Left renal cortex interstitium (tissue), 4 donors: ENCODE measurements at places on chromosomes 3 and 15.

GRCh38 chr15:59553879-59554735 is 57.5 kb upstream of the GCNT3 start:
- no peak for DNase-seq

- no peak for DNase-seq
These were observed 76.4 kb downstream of the FNDC3B start for GRCh38 chr3:172115787-172116186.

GRCh38 chr3:49553324-49553691 is 969 bp upstream of the BSN start:
- DNase-seq = no peak

GRCh38 chr3:9659849-9660248 is 10.5 kb downstream of the MTMR14 start:
- DNase-seq = no peak

DNA sequence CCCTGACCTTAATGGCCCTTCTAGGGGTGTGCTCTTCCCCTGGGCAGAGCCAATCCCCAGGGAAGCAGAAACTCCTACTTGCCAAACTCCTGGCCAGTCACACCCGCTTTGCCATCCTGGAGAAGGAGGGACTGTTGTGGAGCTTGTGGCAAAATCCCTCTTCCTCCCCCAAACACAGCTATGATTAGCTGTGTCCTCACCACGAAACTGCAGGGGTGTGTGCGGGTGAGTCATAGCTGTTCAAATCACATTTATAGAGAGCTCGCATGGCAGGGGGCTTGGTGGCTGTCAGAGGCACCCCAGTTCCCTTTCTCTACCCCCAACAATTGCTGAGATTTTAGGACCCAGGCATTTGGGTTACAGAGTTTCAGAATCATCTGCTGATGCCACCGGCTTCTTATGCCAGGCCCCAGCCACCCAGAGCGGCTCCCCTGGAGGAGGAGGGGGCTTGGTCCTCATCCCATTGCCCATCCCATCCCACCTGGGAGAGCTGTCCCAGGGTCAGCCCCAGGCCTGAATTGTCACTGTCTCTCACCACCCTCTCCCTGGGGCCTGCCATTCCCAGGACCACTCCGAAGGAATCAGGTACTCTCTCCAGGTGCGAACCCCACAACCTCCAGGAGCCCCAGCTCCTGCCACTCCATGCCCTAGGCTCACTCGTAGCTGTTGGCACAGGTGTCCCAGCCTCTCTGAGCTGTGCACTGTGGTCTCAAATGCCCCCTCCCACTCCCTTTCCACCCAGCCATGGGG is 28.8 kb upstream of the MAGEF1 start:
- DNase-seq = no peak

DNA sequence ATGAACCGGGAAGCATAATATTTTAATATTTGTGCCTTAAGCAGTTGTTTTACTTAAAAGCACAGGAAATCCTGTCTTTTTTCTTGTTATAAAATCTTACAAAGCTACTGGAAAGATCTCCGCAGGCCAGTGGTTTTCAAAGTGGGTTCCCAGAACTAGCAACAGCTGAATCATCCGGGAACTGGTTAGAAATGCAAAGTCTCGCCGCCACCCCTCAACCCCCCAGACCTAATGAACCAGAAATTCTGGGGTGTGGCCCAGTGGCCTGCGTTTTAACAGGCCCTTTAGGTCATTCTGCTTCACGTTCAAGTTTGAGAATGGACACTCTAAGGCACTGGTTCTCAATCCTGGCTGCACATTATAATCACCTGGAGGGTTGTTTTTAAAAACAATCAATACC is 74.7 kb downstream of the PDZRN3 start:
- DNase-seq = no peak

GRCh38 chr3:72041076-72041475 is 256.1 kb upstream of the PROK2 start:
- no peak for DNase-seq

- no peak for DNase-seq
These were observed 1.3 kb upstream of the TWF2 start for GRCh38 chr3:52240059-52240885.

DNA sequence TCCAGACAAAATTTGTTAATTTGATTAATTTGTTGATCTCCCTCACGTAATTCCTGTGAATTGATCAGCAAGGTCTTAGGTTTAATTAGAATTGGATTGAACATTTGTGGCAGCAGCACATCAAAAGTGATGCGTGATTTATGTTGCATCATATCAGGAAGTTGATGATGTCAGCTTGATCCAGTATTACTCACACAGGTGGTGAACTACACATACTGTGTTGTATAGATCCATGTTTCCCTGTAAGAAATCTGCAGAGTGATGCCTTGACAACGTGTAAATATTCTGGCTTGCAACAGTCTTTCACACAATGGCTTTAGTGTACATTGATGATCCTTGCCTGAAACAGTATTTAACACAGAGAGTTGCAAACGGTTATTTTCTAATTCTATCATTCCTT is 200.4 kb downstream of the ADAMTSL3 start:
- DNase-seq = no peak

GRCh38 chr3:173826416-173826815 is 428.9 kb downstream of the NLGN1 start:
- no peak for DNase-seq

- DNase-seq = no peak
These were observed 328.5 kb downstream of the RBMS3 start for GRCh38 chr3:29609328-29609811.

- DNase-seq = no peak
These were observed 34.5 kb downstream of the TBL1XR1 start for GRCh38 chr3:177162742-177163141.

DNA sequence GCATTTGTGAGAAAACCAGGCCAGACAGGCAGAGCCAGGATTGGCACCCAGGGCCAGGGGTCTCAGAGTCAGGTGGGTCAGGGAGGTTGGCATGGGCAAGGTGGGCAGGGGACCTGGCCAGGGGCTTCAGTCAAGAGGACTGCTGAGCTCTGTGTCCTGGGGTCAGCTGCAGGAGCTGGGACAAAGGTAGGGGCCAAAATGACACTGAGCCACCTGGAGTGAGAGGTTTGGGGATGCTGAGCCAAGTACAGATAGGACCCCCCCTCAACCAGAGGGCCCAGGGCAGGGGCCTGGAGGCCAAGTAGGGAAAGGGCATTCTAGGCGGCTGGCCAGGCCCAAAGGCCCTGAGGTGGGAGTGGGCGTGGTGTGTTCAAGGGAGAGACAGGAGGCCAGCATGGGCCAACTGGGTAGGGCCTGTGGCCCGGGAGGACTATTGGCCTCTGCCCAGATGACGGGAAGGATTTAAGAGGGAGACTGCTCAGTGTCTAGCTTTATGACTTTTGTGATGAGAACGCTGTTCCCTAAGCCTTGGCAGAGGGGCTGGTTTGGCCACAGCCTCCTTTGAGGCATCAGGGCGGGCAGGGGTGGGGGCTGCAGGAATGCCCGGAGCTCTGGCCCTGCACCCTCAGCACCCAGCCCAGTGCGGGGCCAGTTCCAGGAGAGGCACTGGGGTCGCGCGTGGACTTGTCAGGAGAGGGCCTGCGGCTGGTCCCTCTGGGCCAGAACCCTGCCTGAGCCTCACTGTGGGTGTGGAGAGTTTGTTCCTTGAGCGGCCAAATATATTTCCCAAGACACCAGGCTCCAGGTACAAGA is 3.1 kb downstream of the CFAP100 start:
- DNase-seq = no peak

- no peak for DNase-seq
These were observed 173.8 kb upstream of the THBS1 start for GRCh38 chr15:39407116-39407515.

- DNase-seq = no peak
These were observed 3.2 kb upstream of the ANKRD63 start for GRCh38 chr15:40286061-40286532.

DNA sequence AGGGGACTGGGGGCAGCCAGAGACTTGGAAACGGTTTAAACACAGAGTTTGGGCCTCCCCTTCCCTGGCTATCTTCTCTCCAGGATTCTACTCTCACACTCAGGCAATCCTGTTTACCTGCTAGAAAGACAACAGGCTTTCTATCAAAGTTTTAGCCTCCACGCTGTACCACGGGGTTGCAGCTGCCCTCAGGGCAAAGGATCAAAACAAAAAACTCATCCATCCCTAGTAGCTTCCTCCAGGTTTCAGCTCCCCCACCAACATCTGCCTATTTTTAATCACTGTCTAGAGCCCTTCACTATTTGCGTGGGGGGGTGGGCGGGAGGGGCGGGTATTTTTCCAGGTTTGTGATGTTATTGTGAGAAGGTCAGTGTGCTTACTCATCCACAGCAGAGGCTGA is 286.8 kb upstream of the TRIM42 start:
- DNase-seq = no peak

DNA sequence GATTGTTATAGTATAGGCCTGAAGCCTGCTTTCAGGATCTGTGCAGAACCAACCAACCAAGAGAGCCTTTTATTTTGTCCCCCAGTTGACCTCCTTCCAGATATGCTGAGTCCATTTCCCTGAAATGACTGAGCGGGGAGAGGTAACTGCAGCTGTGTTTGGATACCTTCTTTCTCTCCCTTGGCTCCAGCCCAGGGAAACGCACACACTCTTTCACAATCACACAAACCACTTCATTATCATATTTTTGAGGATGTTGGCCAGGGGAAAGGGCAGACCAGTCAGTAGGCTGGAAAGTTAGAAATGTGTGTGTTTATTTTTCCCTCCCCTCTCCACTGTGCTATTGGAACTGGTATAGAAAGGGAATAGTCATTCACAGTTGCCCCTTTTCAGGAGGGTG is 417.7 kb upstream of the TBL1XR1 start:
- no peak for DNase-seq

- no peak for DNase-seq
These were observed 6.5 kb downstream of the A4GNT start for GRCh38 chr3:138125548-138126221.

DNA sequence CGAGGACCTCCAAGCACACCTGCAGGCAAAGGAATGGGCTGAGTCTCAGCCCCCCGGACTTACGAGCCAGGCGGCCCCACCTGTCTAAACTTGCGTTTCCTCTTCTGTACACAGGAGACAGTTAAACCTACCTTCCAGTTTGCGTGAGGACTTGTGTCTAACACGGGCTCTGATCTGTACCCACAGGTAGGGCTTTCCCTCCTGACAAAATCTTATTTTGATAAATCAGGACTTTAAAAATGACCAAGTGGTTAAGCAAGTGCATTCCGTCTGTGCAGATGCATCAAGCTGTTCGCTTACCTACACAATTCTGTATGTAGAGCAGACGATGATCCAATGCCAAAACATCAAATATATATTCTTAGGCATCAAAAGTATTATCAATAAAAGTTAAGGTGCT is 238.0 kb downstream of the XXYLT1 start:
- no peak for DNase-seq

DNA sequence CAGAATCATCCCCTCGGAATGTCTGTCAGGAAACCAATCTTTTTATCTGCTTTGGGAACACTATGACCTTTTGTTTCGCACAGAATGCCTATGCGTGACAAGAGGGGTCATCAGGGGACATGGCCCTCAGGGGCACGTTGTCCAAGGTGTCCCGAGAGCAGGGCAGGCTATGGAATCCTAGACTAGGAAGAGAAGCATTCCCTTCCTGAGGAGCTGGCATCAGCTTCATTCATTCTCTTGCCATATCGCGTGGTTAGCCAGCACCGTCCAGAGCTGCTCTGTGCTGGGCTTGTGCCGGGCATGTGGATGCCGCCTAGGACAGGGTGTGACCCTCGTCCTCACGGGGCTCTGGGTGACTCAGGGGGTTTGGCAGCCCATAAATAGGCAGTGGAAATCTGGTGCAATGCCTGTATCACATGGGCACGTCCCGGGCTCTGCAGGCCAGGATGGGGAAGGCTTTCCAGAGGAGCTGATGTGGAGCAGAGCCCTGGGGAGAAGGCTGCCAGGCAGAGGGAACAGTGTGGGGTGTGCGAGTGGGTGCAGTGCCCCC is 117.8 kb downstream of the TMEM266 start:
- DNase-seq = no peak

DNA sequence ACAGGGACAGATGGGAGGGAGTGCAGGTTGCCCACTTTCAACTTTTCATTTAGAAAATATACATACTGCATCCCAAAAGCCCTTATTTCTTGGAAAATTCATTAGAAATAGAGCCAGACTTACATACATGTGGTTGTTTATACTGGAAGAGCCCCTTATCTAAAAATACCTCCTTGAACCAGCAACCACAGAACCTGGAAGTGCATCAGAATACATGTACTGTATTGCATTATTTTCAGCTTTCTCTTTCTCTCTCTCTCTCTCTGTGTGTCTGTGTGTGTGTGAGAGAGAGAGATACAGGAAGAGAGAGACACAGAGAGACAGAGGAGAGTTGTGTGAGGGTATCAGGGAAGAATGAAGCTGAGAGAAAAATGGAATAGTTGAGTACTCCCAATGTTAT is 29.5 kb upstream of the LSAMP start:
- no peak for DNase-seq

DNA sequence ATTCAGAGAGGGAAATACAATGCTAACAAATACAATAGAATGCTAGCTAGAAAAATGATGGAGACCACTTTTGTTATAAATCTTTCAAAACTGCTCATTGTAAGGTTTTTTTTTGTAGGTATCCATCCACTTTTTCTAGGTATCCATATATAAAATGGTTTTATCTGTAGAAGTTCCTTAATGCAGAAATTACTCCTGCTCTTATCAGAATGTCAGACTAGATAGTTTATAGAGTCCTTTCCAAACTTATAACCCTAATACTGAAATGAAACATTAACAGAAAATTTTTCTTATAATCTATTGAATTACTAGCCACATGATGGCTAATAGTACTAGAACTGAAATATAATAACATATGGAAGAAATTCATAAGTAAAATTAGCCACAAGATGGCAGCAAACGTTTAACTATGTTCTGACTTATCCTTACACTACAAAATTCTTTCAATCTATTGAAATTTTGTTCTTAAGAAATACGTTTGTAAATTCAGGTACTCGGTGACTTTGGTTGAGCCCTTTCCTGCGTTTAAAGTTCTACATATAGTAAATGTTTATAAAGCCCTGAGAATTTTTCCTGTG is 58.5 kb downstream of the ECT2 start:
- DNase-seq = peak; percentile 4

DNA sequence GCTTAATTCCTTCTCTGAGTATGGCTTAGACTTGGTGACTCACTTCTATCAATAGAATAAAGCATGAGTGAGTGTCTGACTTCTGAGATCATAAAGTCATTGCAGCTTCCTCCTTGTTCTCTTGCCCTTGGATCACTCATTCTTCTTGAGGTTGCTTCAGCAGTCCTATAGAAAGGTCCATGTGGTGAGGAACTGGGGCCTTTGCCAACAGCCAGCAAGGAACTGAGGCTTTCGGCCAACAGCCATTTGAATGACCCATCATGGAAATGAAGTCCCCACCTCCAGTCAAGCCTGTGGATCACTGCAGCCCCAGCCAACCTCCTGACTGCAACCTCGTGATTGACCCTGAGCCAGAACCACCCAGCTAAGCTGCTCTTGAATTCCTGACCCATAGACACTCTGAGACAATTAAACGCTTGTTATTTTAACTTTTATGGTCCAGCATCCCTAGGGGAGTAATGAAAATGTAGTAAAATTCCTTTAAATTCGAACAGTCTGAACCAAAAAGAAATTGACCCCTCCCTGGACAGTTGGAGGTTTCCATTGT is 84.5 kb downstream of the WDR76 start:
- no peak for DNase-seq

GRCh38 chr15:31782016-31782783 is 248.1 kb upstream of the CHRNA7 start:
- DNase-seq = no peak
